ENCODE measurements at places on chromosomes 5 and 9. TPM values are rescaled to one million over a fixed set of nuclear protein-coding genes. Genes with fewer than 3 reads are reported as not detected.

The RNF180 gene
- 10.0 TPM for total RNA-seq

- DNase-seq = no peak
Measured at GRCh38 chr5:28313953-28314352, 1275.6 kb upstream of the CDH9 start.

DNA sequence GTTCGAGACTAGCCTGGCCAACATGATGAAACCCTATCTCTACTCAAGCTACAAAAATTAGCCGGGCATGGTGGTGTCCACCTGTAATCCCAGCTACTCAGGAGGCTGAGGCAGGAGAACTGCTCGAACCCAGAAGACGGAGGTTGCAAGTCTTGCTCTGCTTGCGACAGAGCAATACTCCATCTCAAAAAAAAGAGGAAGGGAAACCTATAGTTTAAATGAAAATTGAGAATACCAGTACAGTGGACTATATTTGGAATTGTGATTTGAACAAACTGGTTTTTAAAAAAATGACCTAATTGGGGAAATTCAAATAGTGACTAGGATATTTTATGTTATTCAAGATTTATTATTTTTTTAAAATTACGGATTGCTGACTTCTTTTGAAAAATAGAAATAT, 33.2 kb downstream of the DIAPH1 start:
- DNase-seq = no peak

GRCh38 chr9:77731008-77731698, 83.0 kb upstream of the GNA14 start:
- DNase-seq = no peak

- DNase-seq = no peak
Measured at GRCh38 chr9:95128177-95128524, 189.4 kb downstream of the FANCC start.

All from mesothelial cell of epicardium (in vitro differentiated cells).